Osteoblast (primary cell): ENCODE measurements at places on chromosomes 12 and 14.
A peak's percentile ranks its signal among the peaks of the same experiment; 100 is the strongest.

GRCh38 chr12:63955831-63956666, 111.5 kb downstream of the SRGAP1 start:
- DNase-seq, result peak; percentile 59

DNA sequence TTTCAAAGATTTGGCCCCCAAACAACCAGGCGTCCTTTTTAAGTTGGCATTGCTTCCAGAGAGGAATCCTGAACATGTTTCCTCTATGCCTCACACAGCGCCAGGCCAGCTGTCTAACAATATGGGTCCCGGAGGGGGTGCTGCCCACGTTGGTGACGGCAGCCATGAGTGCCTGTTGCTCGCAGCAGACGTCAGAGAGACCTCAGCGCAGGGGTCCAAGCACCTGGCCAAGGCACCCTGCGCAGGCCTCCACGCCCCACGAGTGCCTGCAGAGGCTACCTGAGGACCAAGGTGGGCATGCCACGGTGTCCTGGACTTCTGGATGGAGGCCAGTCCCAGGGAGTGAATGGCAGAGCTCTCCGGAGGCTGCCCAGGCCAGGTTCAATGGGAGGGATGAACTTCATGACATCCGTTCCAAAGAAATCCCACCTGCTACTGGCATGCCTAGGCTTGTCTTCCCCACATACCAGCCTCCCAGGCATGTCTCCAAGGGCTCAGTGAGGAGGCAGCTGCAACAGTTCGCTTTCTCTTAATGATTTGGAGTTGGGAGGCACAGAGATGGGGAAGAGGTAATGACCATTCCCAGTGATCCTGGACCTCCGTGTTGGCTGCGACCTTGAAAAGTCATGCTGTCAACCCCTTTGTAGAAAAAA, 11.6 kb upstream of the FOXN3 start:
- no peak for DNase-seq

DNA sequence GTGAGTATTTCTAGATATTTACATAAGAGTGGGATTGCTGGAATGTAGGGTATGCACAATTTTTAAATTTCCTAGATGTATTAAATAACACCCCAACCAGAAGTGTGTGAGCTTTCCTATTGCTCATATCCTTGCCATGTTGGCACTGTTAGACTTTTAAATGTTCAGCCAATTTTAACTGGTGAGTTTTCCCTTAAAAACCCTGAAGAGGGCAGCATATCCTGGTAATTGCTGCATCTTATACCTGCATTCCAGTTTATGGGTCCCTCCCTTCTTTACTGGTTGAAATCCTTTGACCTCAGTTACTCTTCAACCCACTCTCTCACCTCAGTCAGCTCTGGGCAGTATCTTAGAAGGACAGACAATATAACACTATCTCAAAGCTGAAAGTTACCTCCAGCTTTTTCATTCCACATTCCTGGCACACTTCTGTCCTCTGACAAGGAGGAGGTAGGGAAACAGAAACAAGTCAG, 270.6 kb downstream of the PAWR start:
- peak; percentile 32 for DNase-seq

DNA sequence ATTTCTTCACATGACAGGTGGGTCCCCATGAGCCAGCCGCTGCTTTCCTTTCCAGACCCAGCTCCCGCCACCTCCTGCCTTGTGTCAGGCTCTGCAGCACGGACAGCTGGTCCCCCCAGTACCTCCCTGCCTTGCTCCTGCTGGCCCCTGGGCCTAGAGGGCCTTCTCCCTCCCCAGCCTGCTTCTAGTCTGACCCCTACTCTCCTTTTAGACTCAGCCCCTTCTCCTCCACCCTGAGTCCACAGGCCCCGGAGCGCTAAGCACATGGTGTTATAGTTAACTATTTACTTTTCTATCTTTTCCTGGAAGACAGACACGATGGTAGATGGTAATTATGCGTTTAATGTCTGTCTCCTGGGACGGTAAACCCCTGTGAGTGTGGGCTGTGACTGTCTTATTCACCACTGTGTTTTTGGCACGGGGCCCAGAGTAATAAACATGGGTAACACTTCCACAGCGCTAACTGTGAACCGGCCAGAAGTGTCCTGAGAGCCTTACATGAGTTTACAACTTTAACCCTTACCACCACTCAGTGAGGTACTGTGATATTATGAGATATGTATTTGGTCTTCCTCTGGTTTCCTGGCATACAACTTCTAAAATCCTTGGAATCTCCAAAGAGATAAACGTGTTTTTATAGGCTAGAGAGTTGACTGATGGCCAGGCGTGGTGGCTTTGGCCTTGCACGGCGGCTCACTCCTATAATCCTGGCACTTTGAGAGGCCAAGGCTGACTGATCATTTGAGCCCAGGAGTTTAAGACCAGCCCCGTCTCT, 41.2 kb downstream of the DGLUCY start:
- peak; percentile 70 for DNase-seq

GRCh38 chr12:90959538-90960139, 4.7 kb upstream of the CCER1 start:
- peak; percentile 72 for DNase-seq

GRCh38 chr12:13163868-13164635, 32.5 kb upstream of the EMP1 start:
- no peak for DNase-seq

DNA sequence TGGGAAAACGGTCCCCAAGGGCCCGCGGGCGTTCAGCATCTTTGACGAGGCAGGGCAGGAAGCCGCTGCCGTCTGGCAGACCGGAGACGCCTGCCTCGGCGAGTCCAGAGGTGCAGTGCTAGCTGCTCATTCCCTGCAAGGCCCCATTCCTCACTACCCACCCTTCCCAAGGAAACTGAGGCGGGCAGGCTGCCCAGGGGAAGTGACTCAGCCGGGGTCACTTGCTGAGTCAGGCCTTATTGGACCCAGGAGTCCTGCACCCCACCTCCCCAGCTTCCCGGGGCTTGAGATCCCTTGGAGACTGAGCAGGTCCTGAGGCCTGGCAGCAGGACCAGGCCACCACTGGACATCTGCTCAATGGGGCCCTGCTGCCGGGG, 3.7 kb downstream of the SH2B3 start:
- peak; percentile 91 for DNase-seq

DNA sequence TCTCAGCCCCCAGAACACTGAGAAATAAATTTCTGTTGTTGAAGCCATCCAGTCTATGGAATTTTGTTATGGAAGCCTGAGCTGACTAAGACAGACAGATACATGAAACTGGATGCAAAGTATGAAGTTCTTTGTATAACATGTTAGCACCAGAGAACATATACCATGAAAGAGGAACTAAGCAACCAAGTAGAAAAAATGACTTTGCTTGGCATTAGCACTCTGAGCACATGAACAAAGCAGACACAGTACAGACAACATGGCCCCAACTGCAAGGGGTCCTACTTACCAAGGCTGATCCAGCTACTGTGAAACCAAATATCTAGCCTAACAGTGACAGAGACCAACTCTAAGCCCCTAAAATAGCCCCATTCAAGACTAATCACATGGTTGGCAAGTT, 13.8 kb downstream of the EXOC5 start:
- DNase-seq, result no peak

GRCh38 chr12:52141306-52141705, 50.5 kb downstream of the KRT80 start:
- DNase-seq, result peak; percentile 85

GRCh38 chr12:93740751-93741150, 63.6 kb downstream of the CRADD start:
- DNase-seq, result peak; percentile 81

DNA sequence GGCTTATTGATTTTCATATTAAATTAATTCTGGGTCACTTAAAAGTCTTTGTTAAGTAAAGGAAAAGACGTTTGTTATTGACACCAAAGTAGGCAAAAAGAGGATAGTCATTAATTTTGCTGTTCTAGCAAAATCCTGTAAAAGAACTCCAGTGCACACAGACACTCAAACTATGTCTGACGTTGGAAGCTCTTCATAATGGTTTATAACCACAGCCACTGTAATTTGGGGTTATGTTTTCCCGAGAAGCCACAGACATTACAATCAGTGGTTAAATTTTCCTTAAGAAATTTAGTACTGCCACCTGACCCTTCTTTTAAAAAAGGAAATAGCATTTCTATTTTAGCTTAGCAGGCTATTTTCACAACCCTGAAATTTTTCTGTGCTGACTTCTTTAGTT, 267.5 kb downstream of the CCDC91 start:
- DNase-seq, result no peak

- peak; percentile 73 for DNase-seq
Measured at GRCh38 chr12:13223179-13223804, 26.8 kb downstream of the EMP1 start.

DNA sequence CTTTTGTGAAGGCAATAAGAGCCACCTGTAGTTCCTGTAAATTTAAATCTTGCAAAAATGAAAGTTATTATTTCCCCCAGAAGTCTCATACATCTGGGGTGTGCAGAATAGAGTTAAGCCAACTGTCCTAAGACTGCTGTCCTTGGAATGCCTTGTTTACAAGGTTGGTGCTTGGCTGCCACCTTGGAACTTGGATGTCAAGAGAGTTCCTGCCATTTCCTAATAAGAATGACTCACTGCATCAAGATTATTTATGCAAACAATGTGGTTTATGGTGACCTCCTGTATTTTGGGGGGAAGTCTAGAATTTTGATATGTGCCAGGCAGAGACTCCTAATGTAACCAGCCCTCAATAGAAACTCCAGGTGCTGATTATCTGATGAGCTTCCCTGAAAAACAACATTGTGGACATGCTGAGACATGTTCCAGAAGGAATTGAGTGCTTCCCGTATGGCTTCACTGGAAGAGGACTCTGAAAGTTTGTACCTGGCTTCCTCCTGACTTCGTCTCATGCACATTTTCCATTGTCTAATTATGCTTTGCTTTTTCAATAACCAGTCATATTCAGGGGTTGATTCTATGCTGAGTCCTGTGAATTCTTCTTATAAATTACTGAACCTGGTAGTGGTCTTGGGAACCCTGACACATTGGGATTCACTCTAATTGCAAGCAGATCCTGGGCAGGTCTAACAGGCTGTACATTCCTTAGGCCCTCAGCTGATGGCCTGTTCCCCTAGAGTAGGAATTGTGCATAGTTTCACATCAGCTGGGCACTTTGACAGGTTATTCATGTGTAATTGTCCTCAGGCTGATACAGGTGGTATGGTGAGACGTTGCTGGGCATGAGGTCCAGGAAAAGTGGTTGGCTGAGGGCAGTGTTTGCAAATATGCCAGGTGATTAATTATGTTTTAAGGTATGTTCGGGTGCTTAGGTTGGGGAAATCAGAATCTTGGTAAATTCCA, 1370.7 kb upstream of the TMEM132C start:
- no peak for DNase-seq
